ENCODE measurements at places on chromosomes 2 and 18. TPM values are rescaled to one million over a fixed set of nuclear protein-coding genes. Genes with fewer than 3 reads are reported as not detected.

CD8A gene
- total RNA-seq = not detected

TUBA3E gene
- total RNA-seq = not detected

CTLA4 gene
- total RNA-seq = not detected

CXCR1 gene
- total RNA-seq = not detected

COL5A2 gene
- total RNA-seq = 580 TPM

AQP12A gene
- total RNA-seq = not detected

CCDC121 gene
- 1.2 TPM for total RNA-seq

DSG4 gene
- total RNA-seq = not detected

FEV gene
- total RNA-seq = not detected

TACR1 gene
- total RNA-seq = not detected

KIF3C gene
- 38.7 TPM for total RNA-seq

UPP2 gene
- total RNA-seq = not detected

AOX1 gene
- total RNA-seq = 3.4 TPM

DSEL gene
- total RNA-seq = 16.5 TPM

ACVR1C gene
- 0.62 TPM for total RNA-seq

TEX44 gene
- not detected for total RNA-seq

CROCC2 gene
- not detected for total RNA-seq

KRTCAP3 gene
- total RNA-seq = 1.9 TPM

DSG1 gene
- 0.05 TPM for total RNA-seq

OXER1 gene
- 0.43 TPM for total RNA-seq

FKBP7 gene
- 58.5 TPM for total RNA-seq

STRADB gene
- total RNA-seq = 40.5 TPM

CABLES1 gene
- 12.2 TPM for total RNA-seq

ROCK1 gene
- total RNA-seq = 57.8 TPM

CFAP221 gene
- total RNA-seq = 0.29 TPM

MCFD2 gene
- 161 TPM for total RNA-seq

IL36G gene
- not detected for total RNA-seq

GALNT5 gene
- total RNA-seq = 2.2 TPM

COLEC12 gene
- 11.6 TPM for total RNA-seq

TIGD1 gene
- 6.7 TPM for total RNA-seq

POMC gene
- not detected for total RNA-seq

NPAS2 gene
- total RNA-seq = 5.8 TPM

RSAD2 gene
- 11.8 TPM for total RNA-seq

SP140L gene
- 32.2 TPM for total RNA-seq

B3GNT7 gene
- 1.7 TPM for total RNA-seq

DNAJC5G gene
- not detected for total RNA-seq

VWA3B gene
- total RNA-seq = not detected

ACOXL gene
- 0.12 TPM for total RNA-seq

HOXD9 gene
- not detected for total RNA-seq

WDPCP gene
- total RNA-seq = 13.6 TPM

FSHR gene
- 0.38 TPM for total RNA-seq

SULT1C2 gene
- not detected for total RNA-seq

POTEC gene
- not detected for total RNA-seq

PEX13 gene
- total RNA-seq = 28.8 TPM

IL1RL2 gene
- 0.43 TPM for total RNA-seq

TEX51 gene
- total RNA-seq = not detected

CYP1B1 gene
- total RNA-seq = 12.9 TPM

GALNT14 gene
- 2.1 TPM for total RNA-seq

CAPN13 gene
- not detected for total RNA-seq

YES1 gene
- total RNA-seq = 68.2 TPM

HAAO gene
- total RNA-seq = 1.3 TPM

CARF gene
- total RNA-seq = 5.3 TPM

KLF11 gene
- 9.6 TPM for total RNA-seq

LOXHD1 gene
- not detected for total RNA-seq

DSC3 gene
- 5.2 TPM for total RNA-seq

Measured in astrocyte (in vitro differentiated cells and primary cell).